CD4-positive, alpha-beta T cell treated with Interleukin-21 for 1 hour (primary cell): ENCODE measurements at places on chromosomes 3 and 15.

- DNase-seq, result no peak
Observed at GRCh38 chr15:41048397-41048796, 67.7 kb downstream of the INO80 start.

DNA sequence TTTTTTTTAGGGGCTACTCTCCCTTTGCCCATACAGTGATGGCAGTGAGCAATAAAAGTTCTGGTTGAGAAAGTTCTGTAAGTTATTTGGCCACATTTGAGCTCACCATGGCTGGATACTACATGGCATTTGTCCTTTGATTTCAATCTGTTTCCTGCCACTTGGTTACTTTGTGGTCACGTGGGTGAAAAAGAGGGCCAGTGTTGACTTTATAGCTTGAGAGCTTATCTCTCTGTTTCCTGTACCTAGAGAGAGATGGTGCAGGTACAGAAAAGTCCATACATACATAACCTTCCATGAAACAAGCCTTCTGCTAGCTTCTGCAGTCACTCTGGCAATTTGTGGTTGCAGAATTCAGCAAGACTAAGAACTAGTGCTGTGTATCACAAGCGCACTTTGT is 23.4 kb upstream of the MECOM start:
- no peak for DNase-seq

DNA sequence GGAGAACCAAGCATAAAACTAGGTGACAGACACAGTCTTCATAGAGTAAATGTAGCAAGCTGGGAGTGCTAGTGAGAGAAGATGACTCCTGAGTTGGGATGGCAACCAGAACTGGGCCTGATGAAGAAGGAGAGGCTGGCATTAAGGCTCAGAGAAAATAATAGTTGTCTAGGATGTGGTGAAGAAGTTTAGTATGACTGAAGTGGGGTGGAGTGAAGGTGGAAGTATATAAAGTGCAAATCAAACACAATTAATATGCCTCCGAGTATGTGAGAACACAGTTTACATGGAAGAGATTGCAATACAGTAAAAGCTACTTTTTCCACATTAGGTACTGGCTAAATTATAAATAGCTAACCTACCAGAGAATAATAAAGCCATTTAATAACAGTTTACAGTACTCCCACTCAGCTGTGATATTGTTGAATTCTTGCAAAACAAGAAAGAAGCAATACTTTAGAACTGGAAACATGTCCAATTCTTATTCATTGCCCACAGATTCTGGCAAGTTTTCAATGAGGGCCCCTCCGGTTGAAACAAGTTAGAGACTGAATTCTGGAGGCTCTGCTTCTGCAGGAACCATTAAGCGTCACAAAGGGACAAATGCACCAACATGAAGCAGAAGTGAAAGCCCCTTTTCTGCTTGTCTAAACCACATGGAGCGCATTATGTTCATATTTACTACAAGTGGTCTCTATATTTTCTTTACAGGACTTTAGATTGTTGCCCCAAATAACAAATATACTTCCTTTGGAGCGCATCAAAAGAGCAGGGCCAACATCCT is 243.7 kb downstream of the SLC9A9 start:
- DNase-seq, result no peak

DNA sequence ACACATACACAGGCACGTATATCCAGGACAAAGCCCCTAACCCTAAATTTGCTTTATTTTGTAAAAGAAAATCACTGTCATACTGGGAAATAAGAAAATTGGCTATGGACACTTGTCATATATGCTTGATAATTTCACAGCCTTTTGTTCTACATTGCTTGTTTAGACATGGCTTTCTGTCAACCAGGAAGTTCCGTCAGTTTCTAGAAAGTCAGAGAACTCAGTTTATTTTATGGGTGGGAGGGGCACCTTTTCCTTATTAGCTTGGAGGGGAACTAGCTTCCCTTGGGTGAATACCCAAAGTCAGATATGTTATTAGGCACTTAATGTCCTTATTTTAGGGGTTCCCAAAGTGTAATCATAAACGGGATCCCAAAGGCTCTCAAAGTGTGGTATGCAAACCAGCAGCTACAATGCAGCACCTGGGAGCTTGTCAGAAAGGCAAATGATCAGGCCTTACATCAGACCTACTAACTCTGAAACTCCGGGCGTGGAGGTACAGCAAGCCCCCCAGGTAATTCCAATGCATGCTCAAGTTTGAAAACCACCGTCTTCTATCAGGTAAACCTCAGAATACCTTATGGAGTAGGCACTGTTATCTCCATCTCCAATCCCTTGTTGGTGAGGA is 50.1 kb downstream of the CADPS start:
- DNase-seq, result no peak

DNA sequence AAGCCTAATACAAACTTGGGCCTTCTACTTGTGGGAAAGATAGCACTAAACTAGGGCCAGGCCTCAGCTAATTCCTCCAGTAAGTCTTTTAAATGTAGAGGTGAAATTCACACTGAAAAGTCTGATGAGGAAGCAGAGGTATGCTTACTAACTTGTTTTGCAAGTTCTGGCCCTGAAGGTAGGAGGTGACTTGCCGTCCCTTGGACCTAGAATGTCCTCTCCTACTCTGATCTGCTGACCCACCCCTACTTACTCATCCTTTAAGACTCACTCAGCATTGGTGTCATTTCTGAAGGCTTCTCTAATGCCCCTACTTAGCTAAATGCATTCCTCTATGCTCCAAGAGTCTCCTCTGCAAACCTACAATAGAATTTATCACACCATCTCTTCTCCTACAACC is 19.4 kb downstream of the RIOX2 start:
- no peak for DNase-seq
